ENCODE measurements at places on chromosomes 11 and 22.

DNA sequence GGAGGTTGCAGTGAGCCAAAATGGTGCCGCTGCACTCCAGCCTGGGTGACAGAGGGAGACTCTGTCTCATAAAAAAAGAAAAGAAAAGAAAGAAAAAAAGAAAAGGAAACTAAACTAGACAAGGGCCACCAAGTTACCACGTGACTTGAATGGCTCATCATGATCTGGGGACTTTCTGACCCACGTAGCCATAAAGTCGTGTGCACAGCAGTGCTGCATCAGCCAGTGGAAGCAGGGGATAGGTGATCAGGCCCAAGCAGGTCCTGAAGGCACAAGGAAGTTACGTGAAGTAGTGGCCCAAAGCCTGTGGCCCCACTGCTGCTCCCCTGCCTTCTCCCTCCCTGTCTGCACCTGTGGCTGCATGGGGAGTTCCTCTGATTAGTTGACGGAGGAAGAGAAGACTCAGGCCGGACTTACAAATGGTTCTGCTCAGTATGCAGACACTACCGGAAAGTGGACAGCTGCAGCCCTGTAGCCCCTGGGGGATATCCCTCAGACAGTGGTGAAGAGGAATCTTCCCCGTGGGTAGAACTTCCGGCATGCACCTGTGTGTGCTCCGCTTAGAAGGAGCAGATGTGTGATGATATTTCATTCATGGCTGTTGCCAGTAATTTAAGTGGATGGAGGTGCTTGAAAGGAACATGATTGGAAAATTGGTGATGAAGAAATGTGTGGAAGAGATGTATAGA lies 18.2 kb upstream of the CD81 start:
- no peak for DNase-seq

DNA sequence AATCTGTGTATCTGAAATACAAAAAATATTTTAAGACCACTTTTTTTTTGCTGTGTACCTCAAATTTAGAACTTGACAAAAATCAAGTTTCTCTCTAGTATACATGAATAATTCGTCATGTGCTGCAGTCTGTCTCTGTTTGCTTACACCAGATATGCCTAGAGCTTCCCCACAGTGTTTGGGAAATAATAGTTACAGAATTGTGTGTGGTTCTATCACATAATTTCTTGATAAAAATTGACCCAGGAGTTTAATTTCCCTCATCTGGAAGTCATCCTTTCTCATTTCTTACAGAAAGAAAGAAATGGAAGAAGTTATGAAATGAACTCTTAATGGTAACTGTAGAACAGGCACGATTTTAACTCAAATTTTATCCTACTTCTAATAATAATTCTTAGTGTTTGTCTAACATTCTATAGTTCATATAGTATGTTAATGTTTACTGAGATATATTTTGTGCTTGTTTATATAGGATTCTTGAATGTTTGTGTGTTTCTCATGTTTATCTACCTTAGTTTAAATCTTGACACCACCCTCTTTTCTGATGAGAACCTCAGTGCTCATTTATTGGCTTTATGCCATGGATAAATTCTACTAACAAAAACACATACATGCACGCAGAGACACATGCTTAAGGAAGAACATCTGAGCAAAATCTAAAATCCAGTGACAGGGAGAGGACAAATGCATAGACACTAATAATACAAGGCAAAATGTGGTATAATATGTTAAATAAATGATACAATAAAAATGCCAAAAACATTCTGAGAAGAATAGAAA lies 61.4 kb upstream of the CTSC start:
- no peak for DNase-seq

- DNase-seq = no peak
Observed at GRCh38 chr11:25776238-25776637, 555.7 kb upstream of the ANO3 start.

- DNase-seq = no peak
Observed at GRCh38 chr11:119763071-119763728, 34.2 kb upstream of the NECTIN1 start.

DNA sequence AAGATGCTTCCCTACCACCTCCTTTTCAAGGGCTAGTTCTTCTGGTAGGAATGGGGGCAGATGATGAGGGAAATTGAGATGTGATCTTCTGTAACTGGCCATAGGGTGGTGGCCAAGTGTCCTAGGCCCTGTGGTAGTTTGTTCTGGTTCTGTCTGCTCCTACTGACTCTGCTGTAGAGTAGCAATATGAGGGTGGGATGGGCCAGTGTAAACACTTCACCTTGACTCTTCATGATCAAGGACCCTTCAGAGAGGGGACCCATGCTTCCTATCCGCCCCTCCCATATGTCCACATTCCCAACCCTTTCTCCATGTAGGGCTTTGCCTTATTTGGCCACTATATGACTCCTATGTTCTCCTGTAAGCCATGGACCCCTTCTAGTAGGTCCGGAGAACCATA lies 230.3 kb upstream of the SESN3 start:
- DNase-seq = no peak

DNA sequence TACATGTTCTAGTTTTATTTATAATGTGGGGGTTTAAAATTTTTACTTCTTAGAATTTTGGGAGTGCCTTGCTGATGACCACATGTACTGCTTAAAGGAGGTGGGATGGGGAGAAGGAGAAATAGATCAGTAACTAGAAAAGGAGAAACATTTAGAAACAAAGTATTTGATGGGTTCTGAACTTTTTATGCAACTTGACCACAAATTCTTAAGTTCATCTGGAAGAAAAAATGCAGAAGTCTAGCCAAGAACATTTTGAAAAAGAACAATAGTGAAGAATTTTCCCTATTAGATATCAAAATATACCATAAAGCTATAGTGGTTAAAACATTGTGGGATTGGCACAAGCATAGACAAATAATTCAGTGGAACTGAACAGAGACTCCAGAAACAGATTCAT lies 73.3 kb upstream of the AMPD3 start:
- no peak for DNase-seq

DNA sequence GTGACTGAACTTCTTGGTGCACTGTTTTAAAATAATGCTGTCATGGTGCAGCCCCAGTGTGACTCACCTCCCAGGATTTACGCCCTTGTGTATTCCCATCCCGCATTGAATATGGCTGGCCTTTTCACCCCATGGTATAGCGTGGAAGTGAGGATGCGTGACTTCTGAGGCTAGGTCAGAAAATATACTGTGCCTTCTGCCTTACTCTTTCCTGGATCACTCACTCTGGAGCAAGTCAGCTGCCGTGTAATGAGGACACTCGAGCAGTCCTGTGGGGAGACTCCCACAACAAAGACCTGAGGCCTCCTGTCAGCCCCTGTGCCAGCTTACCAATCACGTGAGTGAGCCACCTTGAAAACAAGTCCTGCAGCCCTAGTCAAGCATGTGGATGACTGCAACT lies 471.9 kb upstream of the KIRREL3 start:
- no peak for DNase-seq

- peak; percentile 20 for DNase-seq
Observed at GRCh38 chr11:18310800-18311340, 11.1 kb downstream of the HPS5 start.

DNA sequence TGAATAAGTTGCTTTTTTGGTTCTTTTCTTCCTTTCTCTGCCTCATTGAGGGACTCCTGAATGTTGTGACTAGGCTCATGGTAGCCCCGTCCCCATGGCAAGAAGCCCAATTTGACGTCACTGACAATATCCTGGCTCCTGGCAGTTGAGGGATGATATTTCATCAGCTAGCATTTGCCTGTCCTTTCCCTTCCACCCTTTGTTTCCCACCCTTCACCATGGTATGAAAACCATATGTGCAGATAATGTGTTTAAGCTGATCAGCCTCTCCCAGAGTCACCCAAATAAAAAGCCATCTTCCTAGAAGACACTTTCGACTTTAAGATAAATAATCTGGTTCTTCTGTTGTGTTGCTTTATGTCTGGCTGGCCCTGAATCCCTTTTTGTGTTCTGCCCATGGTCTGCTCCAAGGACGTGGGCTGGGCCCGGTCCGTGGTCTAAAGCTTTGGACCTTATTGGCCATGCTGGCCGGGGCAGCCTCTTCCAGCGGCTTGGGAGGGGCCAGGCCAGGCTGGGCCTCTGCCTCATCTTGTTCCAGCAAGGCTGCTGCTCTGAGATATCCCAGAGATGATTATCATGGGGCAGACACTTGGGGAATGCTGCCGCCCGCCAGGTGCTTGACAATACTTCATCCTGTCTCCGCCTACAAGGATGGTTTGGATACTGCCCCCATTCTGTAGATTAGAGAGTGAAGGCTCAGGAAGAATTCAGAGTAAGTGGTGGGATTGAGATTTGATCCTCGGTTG lies 5.1 kb downstream of the TSPAN18 start:
- DNase-seq = no peak

- no peak for DNase-seq
Observed at GRCh38 chr11:28628412-28628811, 520.2 kb downstream of the METTL15 start.

GRCh38 chr11:67351275-67352005 lies 1.9 kb downstream of the POLD4 start:
- DNase-seq = peak; percentile 81

DNA sequence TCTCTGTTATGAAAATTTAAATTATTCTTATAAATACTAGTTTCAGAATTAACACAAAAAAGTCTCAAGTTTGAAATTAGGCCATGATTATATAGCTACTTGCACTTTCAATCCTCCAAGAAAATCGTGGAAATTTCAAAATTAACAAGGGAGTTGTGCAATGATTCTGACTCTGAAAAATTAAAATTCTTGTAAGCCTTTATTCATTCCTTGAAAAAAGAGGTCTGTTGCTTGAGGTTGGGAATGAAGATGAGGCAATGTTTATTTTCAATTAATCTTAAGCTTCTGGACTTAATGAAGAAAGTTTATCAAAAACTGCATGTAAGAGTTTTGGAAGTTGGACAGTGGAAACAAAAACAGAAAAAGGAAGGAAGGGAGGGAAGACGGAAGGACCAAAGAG lies 128.2 kb upstream of the FIBIN start:
- DNase-seq = no peak

Measured in M059J (cell line).